Stimulated activated CD4-positive, alpha-beta T cell treated with anti-CD3 and anti-CD28 coated beads, Interleukin-15, amount 100 ng/mL, for 48 hours (primary cell): ENCODE measurements at places on chromosomes 4 and X.

DNA sequence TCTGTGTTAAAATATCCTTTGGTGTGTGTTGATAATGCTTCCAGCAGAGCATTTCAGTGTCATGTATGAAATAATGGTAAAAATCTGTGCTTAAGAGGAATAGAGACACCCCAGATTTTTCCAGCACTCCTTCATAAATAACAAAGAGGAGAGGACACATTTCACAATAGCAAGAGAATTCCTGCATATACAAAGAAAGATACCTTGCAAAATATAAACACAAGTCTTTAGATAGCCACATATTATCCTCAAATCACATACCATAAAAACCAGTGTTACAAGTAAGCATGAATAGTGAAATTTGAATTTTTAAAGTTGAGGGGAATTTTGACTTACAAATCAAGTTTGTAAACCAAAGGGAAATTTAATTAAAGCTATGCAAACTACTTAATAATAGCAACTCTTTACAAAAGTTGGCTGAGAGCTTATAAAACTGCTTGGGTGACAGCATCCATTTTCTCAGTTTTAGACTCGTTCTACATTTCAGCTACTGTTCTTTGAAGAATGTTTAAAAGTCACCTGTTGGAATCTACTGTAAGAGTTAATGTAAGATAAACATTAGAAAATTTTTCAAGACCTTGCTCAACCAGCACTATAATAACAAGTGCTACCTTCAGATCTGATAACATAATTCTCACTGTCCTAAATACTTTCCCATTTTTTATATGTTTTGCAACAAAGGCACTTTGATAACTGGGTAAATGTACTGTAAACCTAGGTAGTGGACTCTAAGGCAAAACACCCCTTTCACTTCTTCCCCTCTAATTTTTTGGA, 3.7 kb downstream of the APELA start:
- no peak for DNase-seq

DNA sequence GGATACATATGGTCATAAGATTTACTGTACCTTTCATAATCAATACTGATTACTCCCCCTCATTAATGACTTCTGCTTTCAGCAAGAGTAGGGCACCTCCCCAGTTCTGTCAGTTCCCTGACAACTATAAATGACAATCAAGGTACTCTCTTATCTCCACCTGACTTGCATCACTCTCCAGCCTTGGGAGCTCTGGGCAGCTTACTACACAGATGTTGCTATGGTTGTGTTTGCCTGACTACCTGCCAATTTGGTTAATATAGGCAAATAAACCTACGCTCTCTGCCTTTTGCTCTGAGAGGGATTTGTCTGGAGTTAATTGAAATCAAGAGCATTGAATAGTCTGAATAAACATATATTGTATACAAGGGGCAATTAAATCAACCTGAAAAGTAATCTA, 22.8 kb upstream of the MAP7D3 start:
- no peak for DNase-seq

GRCh38 chrX:13775837-13776236, 41.1 kb downstream of the GPM6B start:
- no peak for DNase-seq

- DNase-seq = no peak
Observed at GRCh38 chrX:38558686-38559085, 2.7 kb upstream of the TSPAN7 start.

- no peak for DNase-seq
Observed at GRCh38 chrX:132016628-132017430, 6.3 kb upstream of the STK26 start.

DNA sequence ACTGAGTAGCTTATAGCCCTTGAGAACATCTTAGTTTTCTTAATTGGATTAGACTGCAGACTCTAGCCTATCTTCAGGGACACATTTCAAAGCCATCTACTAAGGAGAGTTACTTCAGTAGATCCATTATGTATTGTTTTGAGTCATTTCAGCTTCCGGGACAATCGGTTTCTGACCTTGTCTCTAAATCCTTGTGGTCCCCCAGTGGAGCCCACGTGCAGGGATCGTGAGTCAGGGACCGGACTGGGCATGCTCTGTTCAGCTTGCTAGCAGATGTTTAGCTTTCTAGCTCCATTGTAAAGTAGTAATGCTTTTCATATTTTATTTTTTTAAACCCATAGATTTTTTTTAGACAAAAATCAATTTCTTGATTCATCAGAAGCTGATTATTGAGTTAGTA, 211.9 kb upstream of the PRPS2 start:
- DNase-seq = no peak

- no peak for DNase-seq
Observed at GRCh38 chr4:179539641-179540040, 2097.4 kb upstream of the AGA start.
